Activated CD4-positive, alpha-beta T cell treated with anti-CD3 and anti-CD28 coated beads for 36 hours (primary cell): ENCODE measurements at places on chromosomes 16 and 17. TPM values are rescaled to one million over a fixed set of nuclear protein-coding genes. Genes with fewer than 3 reads are reported as not detected.

DNA sequence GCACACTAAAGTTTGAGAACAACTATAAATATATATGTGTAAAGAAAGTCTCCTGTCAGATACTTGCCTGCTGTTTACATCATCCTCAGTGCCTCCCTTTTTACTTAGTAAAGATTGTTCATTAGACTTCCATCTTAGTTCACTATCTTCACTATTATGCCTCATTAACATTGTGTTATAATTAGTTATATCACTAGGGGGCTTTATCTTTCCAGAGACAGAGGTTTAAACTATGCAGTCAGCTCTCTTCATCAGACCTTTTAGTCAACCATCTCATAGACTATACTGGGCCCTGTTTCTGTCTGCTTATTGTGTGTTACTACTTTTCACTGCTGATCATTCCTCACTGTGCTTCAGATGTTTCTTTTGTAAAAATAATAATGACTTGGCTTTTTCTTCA lies 630.8 kb upstream of the KIF2B start:
- no peak overlapping the region for H3K4me3 ChIP-seq
- no peak for DNase-seq
- H3K27ac ChIP-seq: no peak overlapping the region
- no peaks in the 10 kb centered on the region for H3K4me1 ChIP-seq
- H3K36me3 ChIP-seq: no peaks in the 10 kb centered on the region
- no peaks in the 10 kb centered on the region for H3K27me3 ChIP-seq

DNA sequence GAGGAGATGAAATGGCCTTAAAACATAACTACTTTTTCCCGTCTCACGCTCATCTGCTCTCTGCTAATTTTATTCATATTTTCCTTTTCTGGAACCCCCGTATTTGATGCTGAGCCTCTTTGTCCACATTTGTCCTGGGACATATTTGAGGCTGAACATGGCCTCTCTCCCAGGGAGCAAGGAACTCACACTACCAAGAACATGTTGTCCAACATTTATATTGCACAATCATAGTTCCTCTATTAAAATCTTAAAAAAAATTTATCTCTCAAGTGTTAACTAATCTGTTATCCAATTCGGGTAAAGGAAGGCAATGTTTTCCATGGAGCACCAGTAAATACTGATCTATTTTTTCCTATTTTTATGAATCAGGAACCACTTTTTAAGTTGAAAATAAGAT lies 60.2 kb downstream of the CMC2 start:
- no peak for DNase-seq
- H3K4me3 ChIP-seq: no peak overlapping the region
- H3K27ac ChIP-seq: no peak overlapping the region
- no peaks in the 10 kb centered on the region for H3K36me3 ChIP-seq

GRCh38 chr17:53390575-53390974 lies 432.2 kb upstream of the KIF2B start:
- no peaks in the 10 kb centered on the region for H3K27me3 ChIP-seq
- no peak for DNase-seq
- no peak overlapping the region for H3K27ac ChIP-seq
- H3K4me1 ChIP-seq: no peaks in the 10 kb centered on the region

GRCh38 chr17:933312-934073 lies 46.1 kb downstream of the NXN start:
- no peak overlapping the region for H3K4me3 ChIP-seq
- H3K27ac ChIP-seq: no peak overlapping the region
- no peaks in the 10 kb centered on the region for H3K36me3 ChIP-seq
- H3K27me3 ChIP-seq: peaks cover 4% of the 10 kb centered on the region

GRCh38 chr16:85928401-85928820 lies 29.4 kb downstream of the IRF8 start:
- H3K36me3 ChIP-seq: peaks cover 7% of the 10 kb centered on the region
- H3K27ac ChIP-seq: peak overlapping the region; percentile 2
- no peak for DNase-seq
- H3K4me1 ChIP-seq: peaks cover 56% of the 10 kb centered on the region
- peaks cover 6% of the 10 kb centered on the region for H3K27me3 ChIP-seq

- H3K4me1 ChIP-seq: no peaks in the 10 kb centered on the region
- H3K36me3 ChIP-seq: no peaks in the 10 kb centered on the region
- no peak overlapping the region for H3K27ac ChIP-seq
- no peak for DNase-seq
- H3K27me3 ChIP-seq: no peaks in the 10 kb centered on the region
Measured at GRCh38 chr16:58999762-59000161, 265.6 kb upstream of the GOT2 start.

- H3K4me3 ChIP-seq: no peak overlapping the region
- H3K4me1 ChIP-seq: peaks cover 7% of the 10 kb centered on the region
- H3K27me3 ChIP-seq: no peaks in the 10 kb centered on the region
- H3K27ac ChIP-seq: no peak overlapping the region
Measured at GRCh38 chr16:534856-535445, 7.4 kb downstream of the CAPN15 start.

DNA sequence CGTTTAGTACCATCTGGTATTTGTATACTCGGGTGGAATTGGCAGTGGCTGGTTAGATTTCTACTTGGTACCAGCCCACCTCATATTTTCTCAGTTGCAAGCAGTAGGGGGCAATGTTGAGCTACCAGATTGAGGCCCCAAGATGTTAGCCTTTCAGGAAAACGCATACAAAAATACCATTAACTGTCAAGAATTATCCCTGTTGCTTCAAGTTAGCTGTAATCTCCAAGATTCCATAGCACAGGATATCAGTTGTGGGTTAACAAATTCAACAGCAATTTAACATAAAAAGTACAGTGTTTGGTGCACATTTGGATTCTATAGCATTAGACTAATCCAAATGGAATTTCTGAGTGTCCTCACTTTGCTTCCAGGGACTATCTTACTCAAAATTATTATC lies 188.2 kb downstream of the FTO start:
- no peaks in the 10 kb centered on the region for H3K27me3 ChIP-seq
- peaks cover 11% of the 10 kb centered on the region for H3K36me3 ChIP-seq
- DNase-seq: peak; percentile 69

DNA sequence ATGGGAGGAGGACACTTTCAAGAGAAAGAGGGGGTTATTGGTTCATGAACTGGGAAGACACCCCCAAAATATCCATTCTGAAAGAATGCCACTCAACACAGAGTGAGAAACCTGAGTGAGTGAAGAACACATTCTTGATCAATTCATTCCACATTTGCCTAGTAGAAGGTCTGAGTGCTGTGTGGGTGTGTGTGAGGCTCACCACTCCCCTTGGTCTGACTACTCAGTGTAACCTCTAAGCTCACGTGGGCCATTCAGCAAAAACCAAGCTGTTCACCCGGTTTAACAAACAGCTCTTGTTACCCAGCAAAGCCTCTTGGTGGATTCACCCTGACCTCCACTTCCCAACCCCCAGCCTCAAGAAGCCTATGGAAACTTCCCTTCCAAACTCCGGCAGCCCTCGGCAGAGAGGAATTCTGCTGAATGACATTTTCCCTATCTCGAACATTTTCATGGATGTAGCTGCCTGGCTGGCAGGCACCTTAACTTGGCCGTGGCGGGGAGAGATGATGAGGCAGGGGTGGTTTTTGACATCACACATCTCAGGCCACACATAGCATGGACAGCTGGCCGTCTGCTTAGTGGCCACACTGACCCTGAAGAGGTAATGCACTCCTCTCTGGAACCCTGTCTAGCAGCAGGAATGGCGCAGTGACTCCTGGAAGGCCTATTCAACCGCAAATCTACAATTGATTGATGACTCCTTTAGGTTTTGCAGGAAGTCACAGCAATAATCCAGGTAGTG lies 11.6 kb downstream of the ST6GALNAC1 start:
- H3K27ac ChIP-seq: no peak overlapping the region
- no peaks in the 10 kb centered on the region for H3K27me3 ChIP-seq
- H3K4me3 ChIP-seq: no peak overlapping the region
- H3K36me3 ChIP-seq: no peaks in the 10 kb centered on the region
- no peaks in the 10 kb centered on the region for H3K4me1 ChIP-seq
- no peak for DNase-seq

GRCh38 chr17:39653662-39654331 lies 11.4 kb upstream of the TCAP start:
- H3K4me3 ChIP-seq: no peak overlapping the region
- peaks cover 3% of the 10 kb centered on the region for H3K36me3 ChIP-seq
- H3K4me1 ChIP-seq: peaks cover 36% of the 10 kb centered on the region
- H3K27me3 ChIP-seq: no peaks in the 10 kb centered on the region

DNA sequence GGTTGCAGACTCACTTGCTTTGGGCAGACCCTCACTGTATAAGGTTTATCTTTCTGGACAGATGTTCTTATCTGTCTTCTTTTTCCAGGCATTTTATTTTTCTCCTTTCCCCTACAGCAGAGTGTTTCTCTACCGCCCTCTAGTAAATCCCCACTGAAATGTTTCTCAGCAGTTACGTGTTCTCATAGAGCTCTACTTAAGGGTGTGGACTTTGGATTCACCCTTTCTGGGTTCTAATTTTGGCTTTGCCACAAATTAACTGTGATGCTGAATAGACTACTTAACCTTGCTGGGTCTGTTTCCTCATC lies 2.0 kb downstream of the ADAT1 start:
- no peaks in the 10 kb centered on the region for H3K27me3 ChIP-seq
- peaks cover 48% of the 10 kb centered on the region for H3K36me3 ChIP-seq
- peak overlapping the region; percentile 93 for H3K4me3 ChIP-seq
- H3K4me1 ChIP-seq: peaks cover 47% of the 10 kb centered on the region
- H3K27ac ChIP-seq: peak overlapping the region; percentile 95

DNA sequence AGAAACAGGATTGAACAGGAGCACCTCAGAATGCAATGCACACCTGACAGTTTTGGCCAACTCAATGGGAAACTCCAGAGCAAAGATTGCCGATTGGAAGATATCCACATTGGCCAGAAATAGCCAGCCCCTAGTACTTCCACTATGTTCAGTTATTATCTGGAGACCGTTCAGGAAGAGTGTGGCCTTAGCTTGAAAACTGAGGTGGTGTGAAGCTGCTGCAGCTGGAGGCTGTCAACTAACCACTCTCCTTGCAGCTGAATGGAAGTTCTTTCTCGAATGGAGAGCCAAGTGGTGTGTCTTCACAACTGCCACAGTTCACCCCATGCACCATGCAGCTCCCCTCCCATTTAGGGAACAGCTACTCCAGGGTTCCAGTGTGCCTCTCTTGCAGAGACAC lies 61.9 kb upstream of the DHX40 start:
- no peak for DNase-seq
- no peak overlapping the region for H3K4me3 ChIP-seq
- no peaks in the 10 kb centered on the region for H3K36me3 ChIP-seq
- peaks cover 3% of the 10 kb centered on the region for H3K27me3 ChIP-seq
- H3K27ac ChIP-seq: no peak overlapping the region
- no peaks in the 10 kb centered on the region for H3K4me1 ChIP-seq

DNA sequence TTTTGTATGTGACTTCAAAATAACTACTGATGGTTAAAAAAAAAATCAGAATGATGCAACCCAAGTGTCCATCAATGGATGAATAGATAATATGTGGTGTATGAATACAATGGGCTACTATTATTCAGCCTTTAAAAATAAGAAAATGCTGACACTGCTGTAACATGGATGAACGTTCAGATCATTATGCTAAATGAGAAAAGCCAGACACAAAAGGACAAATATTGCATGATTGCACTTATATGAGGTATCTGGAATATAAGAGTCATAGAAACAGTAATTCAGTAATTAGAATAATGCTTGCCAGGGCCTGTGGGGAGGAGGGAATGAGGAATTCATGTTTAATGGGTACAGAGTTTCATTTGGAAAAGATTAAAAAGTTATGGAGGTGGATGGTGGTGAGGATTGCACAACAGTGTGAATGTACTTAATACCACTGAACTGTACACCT lies 25.4 kb downstream of the TENT4B start:
- no peak overlapping the region for H3K27ac ChIP-seq
- no peaks in the 10 kb centered on the region for H3K27me3 ChIP-seq
- DNase-seq: no peak
- peaks cover 9% of the 10 kb centered on the region for H3K36me3 ChIP-seq

- H3K4me3 ChIP-seq: peak overlapping the region; percentile 76
- no peaks in the 10 kb centered on the region for H3K27me3 ChIP-seq
- H3K36me3 ChIP-seq: peaks cover 35% of the 10 kb centered on the region
- H3K4me1 ChIP-seq: peaks cover 26% of the 10 kb centered on the region
Measured at GRCh38 chr16:969508-970385, 1.0 kb downstream of the LMF1 start.

- no peak overlapping the region for H3K4me3 ChIP-seq
- DNase-seq: peak; percentile 77
- H3K36me3 ChIP-seq: peaks cover 63% of the 10 kb centered on the region
- no peaks in the 10 kb centered on the region for H3K27me3 ChIP-seq
Measured at GRCh38 chr17:63834431-63835166, 7.1 kb upstream of the FTSJ3 start.

DNA sequence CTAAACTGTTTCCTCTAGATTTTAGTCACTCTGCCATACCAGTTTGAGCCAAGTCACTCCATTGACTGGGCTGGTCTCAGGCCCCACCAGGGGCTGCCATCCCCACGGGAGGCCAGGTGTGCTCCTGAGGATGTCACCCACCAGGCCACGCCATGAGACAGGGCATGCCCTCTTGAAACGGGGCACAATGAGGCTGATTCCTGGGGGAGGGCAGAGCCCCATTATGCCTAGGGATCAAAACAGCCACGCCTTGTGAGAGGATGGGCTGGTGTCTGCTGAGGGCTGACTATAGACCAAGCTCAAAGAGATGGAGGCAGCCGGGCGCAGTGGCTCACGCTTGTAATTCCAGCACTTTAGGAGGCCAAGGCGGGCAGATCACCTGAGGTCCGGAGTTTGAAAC lies 21.5 kb downstream of the GINS2 start:
- DNase-seq: no peak
- no peak overlapping the region for H3K4me3 ChIP-seq

GRCh38 chr17:17682737-17683680 lies 1.8 kb downstream of the RAI1 start:
- no peaks in the 10 kb centered on the region for H3K27me3 ChIP-seq
- peaks cover 27% of the 10 kb centered on the region for H3K4me1 ChIP-seq
- peak; percentile 85 for DNase-seq
- H3K4me3 ChIP-seq: peak overlapping the region; percentile 86
- no peaks in the 10 kb centered on the region for H3K36me3 ChIP-seq
- H3K27ac ChIP-seq: peak overlapping the region; percentile 85

DNA sequence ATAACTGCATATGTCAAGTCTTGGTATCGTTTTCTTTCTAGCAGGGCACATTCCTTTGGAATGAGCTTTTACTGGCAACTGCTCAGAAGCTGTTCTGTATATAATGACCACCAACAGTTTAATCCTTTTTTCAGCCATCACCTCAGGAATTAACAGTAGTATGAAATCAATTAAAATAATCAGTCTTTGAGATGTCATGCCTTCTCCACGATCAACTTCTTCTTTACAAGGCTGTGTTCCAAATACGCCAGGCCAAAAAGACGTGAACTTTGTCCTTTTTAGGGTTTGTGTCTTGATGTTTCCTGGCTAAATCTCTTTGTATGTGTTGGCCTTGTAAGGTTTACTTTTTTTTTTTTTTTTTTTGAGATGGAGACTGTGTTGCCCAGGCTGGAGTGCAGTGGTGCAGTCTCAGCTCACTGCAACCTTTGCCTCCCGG lies 54.9 kb downstream of the ABCC1 start:
- peaks cover 32% of the 10 kb centered on the region for H3K36me3 ChIP-seq
- H3K4me3 ChIP-seq: no peak overlapping the region
- DNase-seq: no peak

- no peaks in the 10 kb centered on the region for H3K27me3 ChIP-seq
- H3K4me1 ChIP-seq: no peaks in the 10 kb centered on the region
- no peaks in the 10 kb centered on the region for H3K36me3 ChIP-seq
- no peak overlapping the region for H3K27ac ChIP-seq
- H3K4me3 ChIP-seq: no peak overlapping the region
Measured at GRCh38 chr17:11618861-11619566, 20.7 kb downstream of the DNAH9 start.

GRCh38 chr17:30219315-30219714 lies 16.2 kb downstream of the SLC6A4 start:
- H3K4me1 ChIP-seq: no peaks in the 10 kb centered on the region
- H3K4me3 ChIP-seq: no peak overlapping the region
- H3K27ac ChIP-seq: no peak overlapping the region
- H3K27me3 ChIP-seq: no peaks in the 10 kb centered on the region
- DNase-seq: no peak

MARVELD3 gene
- total RNA-seq: not detected

COQ9 gene
- 39.4 TPM for total RNA-seq

KRT15 gene
- not detected for total RNA-seq

LRRC46 gene
- total RNA-seq: 0.46 TPM

XYLT1 gene
- total RNA-seq: 5.1 TPM

TMEM238L gene
- not detected for total RNA-seq
